Fibroblast of lung (primary cell): ENCODE measurements at places on chromosomes 6 and 20. TPM values are rescaled to one million over a fixed set of nuclear protein-coding genes. Genes with fewer than 3 reads are reported as not detected.

Gene FRK
- polyA plus RNA-seq = 0.18 and 0.21 TPM in 2 replicates

Gene ARMC2
- 2.8 and 6.2 TPM in 2 replicates for polyA plus RNA-seq

Gene BMP7
- polyA plus RNA-seq = not detected in 2 replicates

Gene TOMM6
- polyA plus RNA-seq = 324 and 506 TPM in 2 replicates

Gene FAM217A
- polyA plus RNA-seq = not detected in 2 replicates

Gene KHDRBS2
- not detected in 2 replicates for polyA plus RNA-seq

Gene GRM1
- 0.03 TPM in 1 of 2 replicates, not detected in the other for polyA plus RNA-seq

Gene MEP1A
- not detected in 2 replicates for polyA plus RNA-seq

Gene ZNF311
- polyA plus RNA-seq = 0.61 and 0.89 TPM in 2 replicates

Gene LY6G6F
- polyA plus RNA-seq = not detected in 2 replicates

Gene CRISP2
- not detected in 2 replicates for polyA plus RNA-seq

Gene PPIL6
- 0.78 and 1.1 TPM in 2 replicates for polyA plus RNA-seq

Gene C6orf58
- 0.05 TPM in 1 of 2 replicates, not detected in the other for polyA plus RNA-seq

Gene TREML1
- not detected in 2 replicates for polyA plus RNA-seq

Gene MAP7
- polyA plus RNA-seq = 0.34 and 0.40 TPM in 2 replicates

Gene TPMT
- 20.2 and 30.5 TPM in 2 replicates for polyA plus RNA-seq

Gene FRMD1
- polyA plus RNA-seq = not detected in 2 replicates

Gene PLN
- 0.56 and 1.3 TPM in 2 replicates for polyA plus RNA-seq

Gene NFKBIE
- 1.6 and 3.7 TPM in 2 replicates for polyA plus RNA-seq

Gene ABHD16A
- polyA plus RNA-seq = 24.2 and 25.1 TPM in 2 replicates

Gene STMN3
- polyA plus RNA-seq = 3.7 and 27.4 TPM in 2 replicates
